ENCODE measurements at places on chromosomes 12 and 14.

DNA sequence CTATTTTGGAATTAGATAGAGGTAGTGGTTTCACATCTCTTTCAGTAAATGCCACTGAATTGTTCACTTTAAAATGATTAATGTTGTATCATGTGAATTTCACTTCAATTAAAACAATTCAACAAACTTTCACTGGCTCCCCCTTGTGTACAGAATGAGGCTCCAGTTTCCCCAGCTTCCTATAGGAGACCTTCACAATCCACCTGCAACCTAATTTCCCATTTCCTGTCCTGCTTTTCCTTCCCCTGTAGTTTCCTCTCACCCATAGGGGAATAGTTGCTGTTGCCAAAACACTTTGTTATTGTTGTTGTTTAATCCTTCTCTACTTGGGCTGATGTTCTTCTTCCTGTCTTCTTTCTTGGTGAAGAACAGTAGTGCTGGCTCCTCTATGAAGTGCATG, 59.8 kb downstream of the NPAS3 start:
- DNase-seq = no peak

DNA sequence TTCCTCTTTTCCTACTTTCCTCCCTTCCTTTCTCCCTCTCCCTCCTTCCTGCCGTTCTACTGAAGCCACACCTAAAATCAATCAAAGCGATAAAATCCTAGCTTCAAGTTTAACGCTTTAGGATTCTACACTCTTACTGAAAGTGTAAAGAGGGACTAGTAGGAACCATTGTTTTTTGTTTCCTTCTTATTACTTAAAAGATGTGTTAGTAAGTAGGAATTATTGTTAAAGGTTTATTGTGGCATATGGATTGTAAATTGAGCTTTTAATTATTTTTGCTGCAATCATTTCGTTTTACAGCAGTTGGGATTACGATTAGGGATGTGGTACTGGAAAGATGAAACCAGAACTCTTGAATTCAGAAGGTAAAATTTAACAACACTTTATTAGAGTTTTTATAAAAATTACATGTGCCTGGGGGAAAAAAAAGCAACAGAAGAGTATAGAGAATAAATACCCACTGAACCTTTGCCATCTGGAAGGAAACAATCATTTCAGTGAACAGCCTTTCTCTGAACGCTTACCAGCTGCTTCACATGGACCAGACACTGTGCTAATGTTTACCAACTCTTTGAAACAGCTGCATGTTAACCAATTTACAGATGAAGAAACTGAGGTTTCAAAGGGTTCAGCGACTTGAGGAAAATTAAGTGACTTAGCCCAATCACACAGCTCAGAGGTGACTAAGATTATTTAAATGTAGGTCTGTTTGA, 1.0 kb downstream of the PPP1R36 start:
- DNase-seq = no peak

GRCh38 chr14:63863004-63863403, 10.2 kb downstream of the SYNE2 start:
- DNase-seq = no peak

- no peak for DNase-seq
Measured at GRCh38 chr12:623172-623864, 39.9 kb downstream of the NINJ2 start.

GRCh38 chr14:82911930-82912329, 1378.3 kb upstream of the SEL1L start:
- no peak for DNase-seq

- no peak for DNase-seq
Measured at GRCh38 chr12:1473418-1473817, 121.0 kb downstream of the FBXL14 start.

Data from neuronal stem cell (in vitro differentiated cells).